GOT3 (cell line): ENCODE measurements at places on chromosomes 5 and 9.

- no peak for DNase-seq
These were observed 190.8 kb upstream of the HAPLN1 start for GRCh38 chr5:83911367-83911919.

- DNase-seq = no peak
These were observed at the start of gene CCDC107 for GRCh38 chr9:35658137-35658967. CCDC107 (plus strand) TSS chr9:35658292; CDS start chr9:35658380, 88 bp downstream.

- no peak for DNase-seq
These were observed 53.9 kb downstream of the BARX1 start for GRCh38 chr9:93900971-93901861.

- DNase-seq = no peak
These were observed 349.6 kb upstream of the IRX2 start for GRCh38 chr5:3100921-3101551.

DNA sequence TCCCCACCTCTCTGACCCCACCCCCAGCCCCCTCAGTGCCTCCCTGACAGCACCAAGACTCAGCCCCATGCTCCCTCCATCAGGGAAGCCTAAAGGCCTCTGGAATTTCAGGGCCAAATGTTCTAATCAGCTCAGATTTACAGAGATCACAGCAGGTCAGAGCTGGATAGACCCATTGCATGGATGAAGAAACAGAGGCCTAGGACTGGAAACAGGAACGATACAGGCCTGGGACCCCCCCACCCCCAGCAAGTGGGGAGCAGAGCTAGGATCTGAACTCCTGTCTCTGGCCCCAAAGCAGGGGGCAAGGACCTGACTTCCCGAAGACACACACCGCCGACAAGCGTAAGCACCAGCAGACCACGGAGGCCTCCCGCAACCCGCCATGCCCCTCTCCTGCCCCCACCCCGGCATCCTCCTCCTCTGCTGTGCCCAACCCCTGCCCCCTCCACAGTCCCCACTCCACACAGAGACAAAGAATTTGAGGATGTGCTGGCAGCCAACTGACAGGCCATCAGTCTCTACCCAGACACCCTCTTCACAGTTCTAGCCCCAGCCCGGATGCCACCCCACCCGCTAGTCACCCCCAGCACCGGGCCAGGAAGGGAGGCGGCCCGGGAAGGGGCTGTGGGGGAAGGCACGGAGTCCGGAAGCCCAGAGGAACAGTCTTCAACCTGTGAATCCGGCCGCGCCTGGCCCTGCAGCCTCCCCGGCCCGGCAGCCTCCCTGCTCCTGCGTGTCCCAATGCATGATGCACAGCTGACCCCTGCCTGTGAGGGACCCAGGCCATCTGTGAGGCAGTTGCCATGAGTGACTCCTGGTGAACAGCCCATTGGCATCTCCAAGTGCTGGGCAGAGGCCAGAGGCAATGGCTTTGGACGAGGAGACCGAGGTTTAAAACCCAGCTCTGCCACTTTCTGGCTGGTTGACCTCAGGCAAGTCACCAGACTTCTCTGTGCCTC, 31.3 kb downstream of the NDUFA8 start:
- no peak for DNase-seq

GRCh38 chr5:173570321-173571090, 45.9 kb downstream of the BOD1 start:
- no peak for DNase-seq

GRCh38 chr5:115179030-115179393, 9.3 kb upstream of the TRIM36 start:
- DNase-seq = no peak

DNA sequence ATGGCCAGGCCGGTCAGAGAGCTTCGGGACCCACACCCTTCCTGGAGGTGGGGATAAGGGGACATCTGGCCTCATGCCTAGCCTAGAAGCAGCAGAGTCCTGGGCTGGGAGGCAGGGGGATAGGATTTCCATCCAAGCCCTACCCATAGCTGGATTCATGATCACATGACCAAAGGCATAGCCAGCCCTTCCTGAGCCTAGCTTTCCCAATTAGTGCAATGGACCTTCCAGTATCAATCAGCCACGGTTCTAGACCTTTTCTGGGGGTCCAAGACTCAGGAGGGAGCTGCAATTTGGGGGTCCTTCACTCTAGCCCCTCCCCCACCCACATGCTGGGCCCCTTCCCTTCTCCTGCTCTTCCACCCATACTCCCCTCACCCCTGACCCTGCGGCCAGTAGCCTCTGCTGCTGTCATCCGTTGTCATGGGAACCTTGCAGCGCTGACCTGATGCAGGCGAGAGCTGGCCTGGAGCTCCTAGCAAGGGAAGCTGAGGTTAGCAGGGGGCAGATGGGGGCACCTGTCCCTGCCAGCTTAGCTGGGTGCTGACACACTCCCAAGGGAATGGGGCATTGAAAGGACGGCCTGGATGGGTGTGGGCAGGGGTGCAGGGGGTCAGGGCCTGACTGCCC, 44.6 kb downstream of the CXXC5 start:
- DNase-seq = no peak

DNA sequence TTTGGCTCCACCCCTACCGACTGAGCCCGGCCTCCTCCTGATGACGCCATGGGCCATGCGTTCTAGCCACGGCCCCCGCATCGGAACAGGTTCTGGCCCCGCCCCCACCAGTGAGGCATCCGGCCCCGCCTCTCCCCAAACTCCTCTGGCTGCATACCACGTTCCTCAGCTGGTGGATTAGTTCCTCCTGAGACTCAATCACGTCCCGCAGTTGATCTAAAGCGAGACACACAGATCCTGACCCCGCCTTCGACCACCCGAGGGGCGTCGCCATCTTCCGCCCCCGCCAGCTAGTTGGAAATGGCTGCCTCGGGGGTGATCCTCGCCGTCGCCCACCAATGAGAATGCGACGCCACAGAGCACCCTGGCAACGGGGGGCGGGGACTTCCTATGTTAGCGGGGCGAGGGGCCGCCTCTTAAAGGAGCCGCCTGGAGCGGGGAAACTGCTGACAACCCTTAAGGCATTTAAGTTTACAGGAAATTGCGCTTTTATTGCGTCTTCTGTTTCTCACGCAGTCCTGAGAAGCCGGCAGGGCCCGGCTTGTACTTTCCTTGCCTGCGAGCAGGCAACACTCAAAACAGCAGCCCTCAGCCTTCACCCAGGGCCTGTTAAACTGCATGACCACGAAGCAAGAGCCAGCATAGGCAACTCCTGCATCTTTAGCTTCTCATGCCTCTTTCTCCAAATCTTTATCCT, at the start of gene SPATA24:
TSS of gene SPATA24 (minus strand) at position 303 of the 697 bp plus-strand sequence. CDS start at position 274, 29 bp downstream.
- peak; percentile 98 for DNase-seq

GRCh38 chr5:14068136-14068535, 75.0 kb upstream of the TRIO start:
- DNase-seq = no peak

- DNase-seq = no peak
These were observed 7.7 kb upstream of the EGFL7 start for GRCh38 chr9:136654820-136655535.

DNA sequence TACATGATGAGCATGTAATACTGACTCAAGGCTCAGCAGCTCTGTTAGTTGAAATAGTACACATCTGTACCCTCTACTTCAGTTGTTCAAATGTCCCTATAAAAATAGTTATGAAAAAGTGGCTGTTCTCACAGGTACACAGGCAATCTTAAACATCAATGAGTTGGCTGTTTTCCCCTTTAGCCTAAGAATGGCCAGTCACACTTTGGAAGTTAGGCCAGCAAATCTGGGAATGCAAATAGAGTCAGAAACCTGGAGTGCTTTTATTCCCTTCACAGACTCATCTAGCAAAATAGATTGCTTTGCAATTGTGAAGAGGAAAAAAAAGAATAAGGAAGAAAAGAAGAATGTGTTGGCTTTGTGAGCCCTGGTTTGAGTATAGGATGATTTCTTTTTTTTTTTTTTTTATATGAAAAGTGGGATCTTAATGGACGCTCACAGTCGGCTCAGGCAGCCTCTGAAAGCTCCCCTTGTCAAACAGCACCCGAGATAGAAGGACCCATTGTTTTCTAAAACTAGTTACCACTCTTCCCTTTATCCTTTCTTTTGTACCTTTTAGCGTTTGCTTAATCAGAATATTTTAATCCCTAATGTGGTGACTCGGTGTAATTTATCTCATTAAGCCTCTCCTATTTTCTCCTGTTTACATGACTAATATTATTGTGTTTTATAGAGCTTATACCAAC, 27.9 kb upstream of the TLE1 start:
- no peak for DNase-seq

- no peak for DNase-seq
These were observed 24.6 kb upstream of the SVEP1 start for GRCh38 chr9:110604171-110604601.

GRCh38 chr9:136565086-136565714, 19.4 kb upstream of the NOTCH1 start:
- DNase-seq = no peak

DNA sequence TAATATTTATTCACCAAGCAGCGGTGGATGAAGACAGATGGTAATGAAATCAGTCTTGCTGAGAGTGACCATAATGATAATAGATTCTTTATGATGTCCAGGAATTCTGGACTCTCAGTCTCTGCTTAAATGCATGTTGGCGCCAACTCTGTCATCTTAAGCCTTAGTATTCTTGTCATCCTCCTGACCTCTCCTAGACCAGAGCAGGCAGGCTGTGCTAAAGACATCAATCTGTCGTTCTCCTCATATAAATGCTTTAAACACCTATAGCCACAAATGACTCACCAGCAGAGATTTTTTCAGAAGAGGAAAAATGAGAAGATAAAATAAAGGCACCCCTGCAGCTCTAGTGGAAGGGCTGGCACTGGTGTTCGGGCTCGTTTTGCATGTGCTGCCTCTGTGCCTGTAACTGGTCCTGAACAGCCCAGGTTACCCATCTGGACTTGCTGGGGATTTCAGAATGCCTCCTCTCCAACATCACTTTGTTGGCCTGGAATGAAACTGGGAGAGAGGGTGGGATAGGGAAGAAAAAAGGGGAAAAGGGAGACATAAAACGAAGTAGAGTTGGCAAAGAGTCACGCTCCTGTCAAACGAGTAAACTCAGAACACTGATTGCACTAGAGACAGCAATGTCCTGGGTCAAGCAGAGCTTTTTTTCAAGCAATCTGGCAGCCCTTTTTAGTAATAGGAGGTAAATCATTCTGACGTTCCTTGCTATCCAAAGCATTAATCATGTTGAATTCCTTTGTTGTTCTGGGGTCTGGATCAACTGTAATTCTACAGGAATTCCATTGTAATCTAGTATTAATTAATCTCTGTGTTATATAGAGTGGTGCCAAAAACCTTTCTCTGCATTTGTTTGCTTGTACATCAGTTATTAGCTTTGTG, 195.5 kb upstream of the CLINT1 start:
- DNase-seq = no peak

GRCh38 chr9:99259231-99259918, 37.3 kb downstream of the SEC61B start:
- DNase-seq = no peak

GRCh38 chr9:74413876-74414275, 83.3 kb upstream of the RORB start:
- no peak for DNase-seq

GRCh38 chr9:7150153-7150890, 392.5 kb downstream of the KDM4C start:
- DNase-seq = no peak

GRCh38 chr5:158898185-158899177, 201.2 kb downstream of the EBF1 start:
- DNase-seq = no peak

- no peak for DNase-seq
These were observed 72.1 kb upstream of the HSPB3 start for GRCh38 chr5:54383225-54383901.

GRCh38 chr5:177276886-177277285, 26.6 kb downstream of the RAB24 start:
- no peak for DNase-seq

DNA sequence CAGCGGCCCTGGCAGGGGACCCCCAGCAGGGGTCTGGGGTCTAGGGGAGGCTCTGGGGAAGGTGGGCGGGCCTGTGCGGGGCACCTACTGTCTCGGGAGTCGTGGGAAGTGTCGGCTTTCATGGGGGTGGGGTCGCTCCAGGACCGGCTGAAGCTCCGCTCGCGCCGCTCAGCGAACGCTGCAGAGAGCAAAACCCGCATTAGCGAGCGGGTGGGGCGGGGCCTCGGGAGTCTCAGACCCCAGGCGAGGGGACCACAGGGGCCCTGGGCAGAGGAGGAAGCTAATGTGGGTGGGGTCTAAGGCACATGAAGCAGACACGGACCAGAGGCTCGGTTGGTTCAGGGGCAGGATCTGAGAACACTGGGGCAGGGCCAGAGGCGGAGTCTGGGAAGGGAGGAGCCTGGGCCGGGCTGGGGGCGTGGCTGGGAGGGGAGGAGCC, 5.5 kb downstream of the NSMF start:
- no peak for DNase-seq

GRCh38 chr9:136080716-136081112, 14.4 kb downstream of the NACC2 start:
- no peak for DNase-seq

GRCh38 chr9:14238079-14238478, 75.9 kb downstream of the NFIB start:
- DNase-seq = no peak

GRCh38 chr9:13378154-13378553, 98.7 kb upstream of the MPDZ start:
- no peak for DNase-seq

GRCh38 chr9:90020276-90020871, 415.6 kb downstream of the GADD45G start:
- DNase-seq = no peak

DNA sequence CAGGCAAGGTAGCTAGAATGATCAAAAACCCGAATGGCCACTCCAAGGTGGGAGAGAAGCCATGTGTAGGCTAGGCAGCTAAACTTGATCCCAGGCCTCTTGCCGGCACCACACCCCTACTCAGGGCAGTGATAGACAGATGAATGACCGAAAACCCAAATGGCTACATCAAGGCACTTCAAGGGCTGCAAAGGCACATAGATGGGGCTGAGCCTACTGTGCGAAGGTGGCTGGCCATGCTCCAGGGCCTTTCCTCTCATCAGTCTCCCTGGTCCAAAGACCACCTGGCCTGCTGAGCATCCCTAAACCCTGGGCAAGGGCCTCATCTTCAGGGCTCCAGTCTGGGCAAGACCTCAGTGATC, 3.7 kb upstream of the TIFAB start:
- no peak for DNase-seq

- DNase-seq = peak; percentile 54
These were observed at the start of gene TRIM32 for GRCh38 chr9:116687074-116687753. TRIM32 (plus strand) TSS chr9:116687305; CDS start chr9:116697743, 10,438 bp downstream.
